Gastrocnemius medialis (tissue), 4 donors: ENCODE measurements at places on chromosomes 5 and 9. TPM values are rescaled to one million over a fixed set of nuclear protein-coding genes. Genes with fewer than 3 reads are reported as not detected.

DNA sequence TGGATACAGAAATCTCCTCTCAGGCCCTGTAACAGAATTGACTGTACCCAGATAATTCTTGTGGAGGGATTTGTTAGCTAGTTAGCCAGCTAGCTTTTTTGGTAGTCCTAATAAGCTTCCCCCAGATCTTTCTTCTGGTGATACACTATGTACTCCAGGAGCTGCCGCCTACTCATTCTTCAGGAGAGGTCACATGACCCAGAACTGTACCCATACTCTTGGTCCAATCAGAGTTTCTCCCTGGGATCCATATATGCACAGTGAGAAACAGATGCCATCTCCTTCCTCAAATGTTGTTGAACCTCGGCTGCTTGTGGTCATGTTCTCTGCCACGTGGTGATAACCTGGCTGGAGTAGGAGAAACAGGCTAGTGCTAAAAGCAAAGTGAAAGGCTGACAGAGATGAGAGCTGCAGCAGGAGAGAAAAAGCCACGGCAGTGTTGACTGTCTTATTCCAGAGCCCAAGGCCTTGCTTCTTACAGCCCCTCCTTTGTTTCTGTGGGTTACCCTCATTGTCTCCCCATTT is 123.0 kb upstream of the RFX3 start:
- H3K27me3 ChIP-seq: no peaks in the 10 kb centered on the region
- DNase-seq: no peak
- no peak overlapping the region for H3K27ac ChIP-seq
- H3K4me1 ChIP-seq: no peaks in the 10 kb centered on the region
- H3K36me3 ChIP-seq: no peaks in the 10 kb centered on the region
- no peak overlapping the region for H3K4me3 ChIP-seq

NADK2 gene
- 24.6 TPM for total RNA-seq

- H3K27ac ChIP-seq: no peak overlapping the region
- no peak for DNase-seq
- H3K27me3 ChIP-seq: no peaks in the 10 kb centered on the region
- H3K4me1 ChIP-seq: no peaks in the 10 kb centered on the region
Observed at GRCh38 chr9:109681301-109681700, 98.7 kb upstream of the PALM2AKAP2 start.

DNA sequence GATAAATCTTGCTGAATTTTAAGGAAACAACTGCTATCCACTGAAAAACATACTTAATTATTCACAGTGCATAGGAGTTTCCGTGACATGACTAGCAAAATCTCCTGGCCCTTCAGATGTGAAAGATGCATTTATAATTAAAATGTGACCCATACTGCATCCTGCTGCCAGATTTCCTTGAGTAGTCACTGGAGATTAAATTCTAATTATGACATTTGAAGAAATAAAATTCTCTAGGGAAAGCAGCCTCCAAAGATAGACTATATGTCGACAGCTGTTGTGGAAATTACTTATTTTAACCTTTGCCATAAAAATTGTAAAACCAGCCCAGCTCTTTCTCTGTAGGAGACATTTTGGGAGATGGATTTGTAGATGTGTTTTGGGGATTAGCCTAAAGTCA is 193.6 kb upstream of the SMC2 start:
- no peaks in the 10 kb centered on the region for H3K4me1 ChIP-seq
- no peak for DNase-seq
- H3K36me3 ChIP-seq: no peaks in the 10 kb centered on the region
- H3K27ac ChIP-seq: no peak overlapping the region

GRCh38 chr9:105757496-105758251 is 63.3 kb downstream of the TMEM38B start:
- no peak for DNase-seq
- peaks cover 25% of the 10 kb centered on the region for H3K36me3 ChIP-seq
- H3K27ac ChIP-seq: peak overlapping the region; percentile 67
- H3K4me1 ChIP-seq: peaks cover 14% of the 10 kb centered on the region

TMEM252 gene
- total RNA-seq: not detected

DNA sequence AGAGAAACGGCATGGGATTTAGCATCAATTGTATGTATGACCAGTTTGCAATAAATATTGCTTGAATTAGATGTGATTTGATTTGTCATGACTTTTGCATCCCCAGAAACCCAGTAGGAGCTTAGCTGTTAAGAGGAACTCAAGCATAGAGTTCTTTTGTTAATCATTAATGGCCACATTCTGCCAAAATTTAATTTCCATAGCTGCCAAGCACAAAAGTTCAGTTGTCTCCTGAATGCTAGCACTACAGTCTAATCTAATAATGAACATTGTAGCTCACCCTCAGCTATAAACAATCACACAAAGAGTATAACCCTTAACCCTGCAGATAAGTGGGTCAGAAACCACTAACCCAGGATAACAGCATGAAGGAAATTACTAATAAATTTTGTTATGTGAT is 169.8 kb upstream of the GRAMD2B start:
- H3K4me3 ChIP-seq: no peak overlapping the region
- H3K4me1 ChIP-seq: no peaks in the 10 kb centered on the region
- no peaks in the 10 kb centered on the region for H3K27me3 ChIP-seq
- H3K27ac ChIP-seq: no peak overlapping the region

ZBED3 gene
- total RNA-seq: 1.0 TPM

DNA sequence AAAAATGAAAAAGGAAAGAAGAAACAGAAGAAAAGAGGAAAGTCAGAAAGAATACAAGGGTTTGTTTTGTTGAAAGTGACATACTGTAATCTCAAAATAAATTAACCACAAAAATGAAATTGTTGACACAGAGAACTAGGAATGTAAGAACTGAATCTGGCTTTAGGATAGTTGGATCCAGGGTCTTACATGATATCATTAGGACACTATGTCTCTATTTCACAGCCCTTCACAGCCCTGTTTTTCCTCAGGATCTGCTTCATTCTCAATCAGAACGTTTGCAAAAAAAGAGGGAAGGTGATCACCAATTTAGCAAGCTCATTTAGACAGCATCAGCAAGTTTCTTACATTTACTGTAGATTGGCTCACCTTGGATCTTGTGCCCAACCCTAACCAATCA is 188.5 kb upstream of the NREP start:
- H3K36me3 ChIP-seq: no peaks in the 10 kb centered on the region
- no peak overlapping the region for H3K4me3 ChIP-seq
- DNase-seq: no peak
- no peaks in the 10 kb centered on the region for H3K27me3 ChIP-seq
- H3K4me1 ChIP-seq: no peaks in the 10 kb centered on the region
- H3K27ac ChIP-seq: no peak overlapping the region

COL23A1 gene
- not detected for total RNA-seq

- H3K4me1 ChIP-seq: peaks cover 38% of the 10 kb centered on the region
- peak overlapping the region; percentile 48 for H3K27ac ChIP-seq
- no peaks in the 10 kb centered on the region for H3K27me3 ChIP-seq
- H3K36me3 ChIP-seq: no peaks in the 10 kb centered on the region
Observed at GRCh38 chr9:108056805-108057386, 567.3 kb upstream of the KLF4 start.

DNA sequence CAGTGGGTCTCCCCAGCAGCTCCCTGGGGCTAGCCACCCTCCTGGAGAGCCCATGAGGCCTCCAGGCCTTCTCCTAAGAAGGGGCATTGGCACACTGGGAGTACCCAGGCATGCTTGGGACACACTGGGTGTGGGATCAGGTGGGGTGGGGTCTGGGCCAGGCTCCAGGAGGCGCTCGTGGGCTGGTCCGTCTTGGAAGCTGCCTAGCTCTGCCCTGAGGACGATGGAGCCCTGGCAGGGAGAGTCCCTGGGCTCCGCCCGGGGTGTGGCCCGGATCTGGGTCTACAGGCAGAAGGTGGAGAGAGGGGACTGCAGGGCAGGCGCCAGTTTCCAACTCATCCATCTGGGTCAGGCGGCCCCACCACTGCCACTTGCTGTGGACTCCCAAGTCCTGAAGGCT is 2.4 kb downstream of the PRRX2 start:
- H3K27me3 ChIP-seq: peaks cover 14% of the 10 kb centered on the region
- no peak for DNase-seq
- no peak overlapping the region for H3K4me3 ChIP-seq

SLC36A2 gene
- 22.9 TPM for total RNA-seq

DNA sequence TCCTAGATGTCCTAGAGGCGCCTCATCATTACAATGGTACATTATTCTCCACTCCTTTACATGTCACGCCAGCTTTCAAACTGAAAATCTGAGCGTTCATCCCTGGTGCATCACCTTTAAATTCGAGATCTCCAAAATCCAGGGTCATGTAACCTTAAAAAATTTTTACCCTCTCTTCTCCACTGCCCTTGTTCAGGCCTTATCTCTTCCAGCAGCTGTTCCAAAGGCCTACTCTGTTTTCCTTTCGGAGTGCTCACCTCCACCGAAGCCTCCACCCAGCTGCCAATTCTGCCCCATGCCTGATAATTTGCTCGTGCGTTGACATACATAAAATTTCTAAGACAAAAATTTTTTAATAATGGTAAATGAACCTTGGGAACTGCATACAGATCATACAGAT is 950 bp upstream of the MSH3 start:
- no peak for DNase-seq
- peaks cover 28% of the 10 kb centered on the region for H3K36me3 ChIP-seq
- no peak overlapping the region for H3K4me3 ChIP-seq

DNA sequence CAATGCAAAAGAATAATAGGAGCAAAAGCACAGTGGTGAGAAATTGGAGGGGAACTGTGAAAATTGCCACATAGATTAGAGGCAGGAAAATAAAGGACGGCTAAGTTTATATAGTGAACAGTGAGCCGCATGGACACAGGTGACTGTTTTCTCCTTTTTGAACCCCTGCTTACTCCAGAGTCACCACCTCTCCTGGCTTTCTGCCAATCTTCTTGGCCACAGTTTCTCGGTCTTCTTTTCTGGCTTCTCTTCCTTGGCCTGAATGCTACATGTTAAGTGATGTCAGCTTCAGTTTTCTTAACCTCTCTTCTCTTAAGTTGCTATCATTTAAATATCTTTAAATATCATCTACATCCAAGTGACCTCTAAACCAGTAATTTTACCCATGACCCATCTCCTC is 47.3 kb upstream of the CDKN2B start:
- H3K27me3 ChIP-seq: no peaks in the 10 kb centered on the region
- H3K27ac ChIP-seq: no peak overlapping the region
- no peaks in the 10 kb centered on the region for H3K36me3 ChIP-seq
- peaks cover 4% of the 10 kb centered on the region for H3K4me1 ChIP-seq
- no peak for DNase-seq

DNA sequence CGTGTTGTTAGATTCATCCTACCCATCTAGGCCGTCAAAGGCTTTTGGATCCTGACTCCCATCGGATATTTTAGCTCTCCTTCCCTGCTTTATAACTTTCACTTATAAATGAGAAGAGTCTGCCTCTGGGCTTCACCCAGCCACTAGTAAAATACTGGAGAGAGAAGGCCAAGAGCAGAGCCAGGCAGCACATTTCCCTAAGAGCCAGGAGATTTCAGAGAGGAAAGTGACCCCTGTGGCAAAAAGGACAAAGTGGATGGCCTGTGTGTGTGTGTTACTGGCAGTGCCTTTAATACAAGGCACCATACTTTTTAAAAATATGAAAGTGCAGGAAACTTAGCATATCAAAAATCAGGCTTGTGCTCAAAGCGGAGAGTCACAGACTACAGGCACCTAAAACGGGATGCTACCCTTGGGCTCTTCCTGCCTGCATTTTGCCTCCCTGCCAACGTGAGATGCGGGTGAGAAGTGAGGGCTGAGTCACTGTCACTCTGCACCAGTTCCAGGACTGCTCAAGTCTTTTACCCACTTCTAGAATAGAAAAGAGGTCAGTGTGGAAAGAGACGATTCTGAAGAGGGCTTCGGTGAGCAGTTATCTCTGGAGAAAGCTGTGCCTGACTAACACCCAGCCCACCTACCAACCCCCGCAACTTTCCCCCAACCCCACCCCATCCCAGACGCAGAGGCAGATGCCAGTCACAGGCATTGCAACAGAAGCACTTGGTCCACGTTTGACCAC is 15.9 kb downstream of the NFIL3 start:
- peaks cover 6% of the 10 kb centered on the region for H3K4me1 ChIP-seq
- peak; percentile 58 for DNase-seq
- peaks cover 28% of the 10 kb centered on the region for H3K36me3 ChIP-seq
- H3K27ac ChIP-seq: peak overlapping the region; percentile 20
- no peaks in the 10 kb centered on the region for H3K27me3 ChIP-seq

FAM78A gene
- 6.4 TPM for total RNA-seq

DNA sequence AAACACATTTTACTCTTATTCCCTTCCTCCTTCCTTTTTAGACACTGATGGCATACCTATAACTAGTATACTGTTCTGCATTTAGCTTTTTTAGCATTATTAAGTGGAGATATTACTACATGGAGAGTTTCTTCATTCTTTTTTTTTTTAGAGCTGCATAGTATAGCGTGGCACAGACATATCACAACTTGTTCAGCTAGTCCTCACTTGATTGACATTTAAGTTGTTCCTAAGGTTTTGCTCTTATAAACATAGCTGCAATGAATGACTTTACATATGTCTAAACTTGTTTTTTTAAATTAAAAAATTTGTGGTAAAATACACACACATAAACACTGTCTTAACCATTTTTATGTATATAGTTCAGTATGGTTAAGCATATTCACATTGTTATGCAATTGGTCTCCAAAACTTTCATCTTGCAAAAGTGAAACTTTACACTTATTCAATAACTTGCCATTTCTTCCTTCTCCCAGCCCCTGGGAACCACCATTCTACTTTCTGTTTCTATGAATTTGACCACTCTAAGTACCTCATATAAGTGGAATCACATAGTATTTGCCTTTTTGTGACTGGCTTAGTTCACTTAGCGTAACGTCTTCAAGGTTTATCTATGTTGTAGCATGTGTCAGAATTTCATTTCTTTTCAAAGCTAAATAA is 48.7 kb downstream of the ANKDD1B start:
- H3K27me3 ChIP-seq: no peaks in the 10 kb centered on the region
- H3K4me3 ChIP-seq: no peak overlapping the region
- H3K4me1 ChIP-seq: no peaks in the 10 kb centered on the region
